ENCODE measurements at places on chromosomes 2 and 18. TPM values are rescaled to one million over a fixed set of nuclear protein-coding genes. Genes with fewer than 3 reads are reported as not detected.

Gene NEURL3
- polyA plus RNA-seq, result not detected

Gene CTAGE1
- polyA plus RNA-seq, result not detected

Gene NEUROD1
- polyA plus RNA-seq, result not detected

Gene DNPEP
- polyA plus RNA-seq, result 40.2 TPM

Gene ZNF892
- polyA plus RNA-seq, result 1.9 TPM

Gene IRS1
- 10.5 TPM for polyA plus RNA-seq

GRCh38 chr2:215354771-215355695, 43.2 kb downstream of the ATIC start:
- no peaks in the 10 kb centered on the region for H3K27me3 ChIP-seq
- H3K4me3 ChIP-seq, result no peak overlapping the region
- DNase-seq, result no peak

DNA sequence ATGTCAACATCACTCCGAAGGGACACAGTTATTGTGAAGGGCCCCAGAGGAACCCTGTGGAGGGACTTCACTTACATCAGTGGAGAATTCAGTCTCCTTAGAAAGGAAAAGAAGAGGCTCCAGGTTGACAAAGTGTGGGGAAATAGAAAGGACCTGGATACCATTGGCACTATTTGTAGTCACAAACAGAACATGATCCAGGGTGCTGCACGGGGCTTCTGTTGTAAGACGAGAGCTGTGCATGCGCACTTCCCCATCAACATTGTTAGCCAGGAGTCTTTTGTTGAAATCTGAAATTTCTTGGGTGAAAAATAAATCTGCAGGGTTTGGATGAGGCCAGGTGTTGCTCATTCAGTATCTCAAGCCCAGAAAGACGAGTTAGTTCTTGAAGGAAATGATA, 2.4 kb upstream of the ALPK2 start:
- no peak overlapping the region for H3K4me3 ChIP-seq
- peaks cover 3% of the 10 kb centered on the region for H3K4me1 ChIP-seq
- H3K27ac ChIP-seq, result no peak overlapping the region
- no peaks in the 10 kb centered on the region for H3K36me3 ChIP-seq
- DNase-seq, result no peak

- no peaks in the 10 kb centered on the region for H3K36me3 ChIP-seq
- no peak overlapping the region for H3K27ac ChIP-seq
- DNase-seq, result peak; percentile 6
- H3K27me3 ChIP-seq, result peaks cover 2% of the 10 kb centered on the region
These were observed 151.4 kb downstream of the SNTG2 start for GRCh38 chr2:1101982-1102590.

GRCh38 chr2:118387509-118387908, 299.2 kb downstream of the INSIG2 start:
- peak; percentile 10 for DNase-seq
- H3K27me3 ChIP-seq, result no peaks in the 10 kb centered on the region
- no peaks in the 10 kb centered on the region for H3K36me3 ChIP-seq
- no peak overlapping the region for H3K27ac ChIP-seq
- no peak overlapping the region for H3K4me3 ChIP-seq
- peaks cover 8% of the 10 kb centered on the region for H3K4me1 ChIP-seq

- no peak overlapping the region for H3K27ac ChIP-seq
- H3K36me3 ChIP-seq, result no peaks in the 10 kb centered on the region
- peaks cover 13% of the 10 kb centered on the region for H3K4me1 ChIP-seq
- H3K27me3 ChIP-seq, result peaks cover 32% of the 10 kb centered on the region
- DNase-seq, result peak; percentile 90
- peak overlapping the region; percentile 50 for H3K4me3 ChIP-seq
These were observed 2.3 kb upstream of the ALKAL2 start for GRCh38 chr2:290090-290722.

DNA sequence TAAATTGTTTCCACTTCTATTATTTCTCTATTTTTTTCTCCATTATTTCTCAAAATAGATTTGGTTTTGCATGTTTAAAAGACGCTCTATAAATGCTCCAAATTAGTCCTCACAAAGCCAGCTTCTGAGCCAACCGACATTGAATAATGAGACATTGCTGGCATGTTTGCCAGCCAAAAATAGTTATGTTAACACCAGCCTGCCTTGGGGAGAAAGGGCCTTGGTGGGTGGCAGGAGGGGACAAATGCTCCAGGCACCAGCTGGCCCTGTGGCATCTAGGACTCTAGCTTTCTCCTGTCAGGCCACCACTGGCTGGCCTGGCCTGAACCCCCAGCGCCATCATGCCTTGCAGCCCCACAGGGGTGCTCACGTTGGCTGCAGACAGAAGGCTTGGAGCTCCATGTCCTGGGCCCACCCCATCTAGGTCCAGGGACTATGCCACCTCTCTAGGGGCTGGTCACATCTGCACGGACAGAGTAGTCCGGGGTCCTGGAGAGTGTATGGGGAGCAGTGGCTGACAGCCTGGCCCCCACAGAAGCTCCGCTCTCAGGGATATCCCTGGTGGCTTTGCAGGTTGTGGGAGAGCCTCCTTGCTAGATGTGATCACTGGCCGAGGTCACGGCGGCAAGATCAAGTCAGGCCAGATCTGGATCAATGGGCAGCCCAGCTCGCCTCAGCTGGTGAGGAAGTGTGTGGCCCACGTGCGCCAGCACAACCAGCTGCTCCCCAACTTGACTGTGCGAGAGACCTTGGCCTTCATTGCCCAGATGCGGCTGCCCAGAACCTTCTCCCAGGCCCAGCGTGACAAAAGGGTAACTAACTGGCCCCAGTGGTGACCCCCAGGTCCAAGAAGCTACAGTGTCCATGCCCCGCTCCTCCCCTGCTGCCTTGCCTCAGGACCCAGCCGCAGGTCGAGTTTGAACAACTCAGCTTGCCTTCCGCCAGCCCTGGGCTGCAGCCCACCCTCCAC, 12.5 kb downstream of the ABCG8 start:
- H3K4me3 ChIP-seq, result no peak overlapping the region
- H3K27me3 ChIP-seq, result peaks cover 3% of the 10 kb centered on the region
- no peak for DNase-seq
- H3K4me1 ChIP-seq, result peaks cover 6% of the 10 kb centered on the region
- H3K36me3 ChIP-seq, result no peaks in the 10 kb centered on the region

- H3K36me3 ChIP-seq, result no peaks in the 10 kb centered on the region
- DNase-seq, result peak; percentile 17
- H3K4me1 ChIP-seq, result no peaks in the 10 kb centered on the region
- no peak overlapping the region for H3K27ac ChIP-seq
- H3K27me3 ChIP-seq, result no peaks in the 10 kb centered on the region
These were observed 290.8 kb downstream of the CCDC85A start for GRCh38 chr2:56474412-56475158.

GRCh38 chr2:48276626-48277025, 253.3 kb upstream of the STON1 start:
- H3K36me3 ChIP-seq, result no peaks in the 10 kb centered on the region
- no peaks in the 10 kb centered on the region for H3K4me1 ChIP-seq
- H3K4me3 ChIP-seq, result no peak overlapping the region
- H3K27me3 ChIP-seq, result no peaks in the 10 kb centered on the region

DNA sequence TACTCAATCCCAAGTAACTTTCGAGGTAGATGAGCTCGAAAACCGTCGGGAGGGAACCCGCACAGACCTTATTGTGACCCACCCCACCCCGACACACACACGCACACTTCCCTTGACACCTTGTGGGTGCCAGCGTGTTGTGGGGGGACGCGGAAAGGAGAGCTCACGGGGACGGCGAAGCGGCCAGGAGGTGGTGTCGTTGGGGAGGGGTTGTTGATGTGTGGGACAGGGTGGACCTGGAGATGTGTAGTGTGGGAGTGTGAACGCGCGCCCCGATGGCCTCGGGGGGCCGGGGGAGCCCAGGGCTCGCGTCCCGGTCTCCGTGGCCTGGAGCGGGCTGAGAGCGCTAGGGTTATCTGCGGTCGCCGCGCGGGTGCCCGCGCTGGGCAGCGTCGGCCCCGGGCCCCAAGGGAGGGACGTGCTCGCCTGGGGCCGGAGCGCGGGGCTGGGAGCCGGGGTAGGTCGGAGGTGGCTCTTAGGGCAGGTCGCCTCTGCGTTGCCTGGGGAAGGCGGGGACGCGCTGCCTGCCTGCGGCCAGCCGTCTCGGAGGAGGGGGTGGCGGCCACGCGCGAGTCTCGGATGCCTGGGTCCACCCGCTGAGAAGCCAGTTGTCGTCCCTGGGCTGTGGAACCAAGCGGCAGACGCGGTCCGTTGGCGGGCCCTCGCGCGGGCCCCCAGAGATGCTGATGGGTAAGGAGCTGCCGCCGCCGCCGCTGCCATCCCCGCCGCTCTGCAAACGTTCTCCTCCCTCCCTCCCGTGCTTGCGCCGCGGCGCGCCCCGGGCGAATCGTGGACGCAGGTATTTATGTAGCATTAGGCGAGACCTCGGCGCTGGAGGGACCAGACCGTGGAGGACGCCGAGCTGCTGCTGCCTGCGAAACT, 1.6 kb downstream of the KLHL29 start:
- DNase-seq, result peak; percentile 56
- H3K4me1 ChIP-seq, result peaks cover 17% of the 10 kb centered on the region
- H3K27me3 ChIP-seq, result peaks cover 50% of the 10 kb centered on the region
- H3K36me3 ChIP-seq, result no peaks in the 10 kb centered on the region

DNA sequence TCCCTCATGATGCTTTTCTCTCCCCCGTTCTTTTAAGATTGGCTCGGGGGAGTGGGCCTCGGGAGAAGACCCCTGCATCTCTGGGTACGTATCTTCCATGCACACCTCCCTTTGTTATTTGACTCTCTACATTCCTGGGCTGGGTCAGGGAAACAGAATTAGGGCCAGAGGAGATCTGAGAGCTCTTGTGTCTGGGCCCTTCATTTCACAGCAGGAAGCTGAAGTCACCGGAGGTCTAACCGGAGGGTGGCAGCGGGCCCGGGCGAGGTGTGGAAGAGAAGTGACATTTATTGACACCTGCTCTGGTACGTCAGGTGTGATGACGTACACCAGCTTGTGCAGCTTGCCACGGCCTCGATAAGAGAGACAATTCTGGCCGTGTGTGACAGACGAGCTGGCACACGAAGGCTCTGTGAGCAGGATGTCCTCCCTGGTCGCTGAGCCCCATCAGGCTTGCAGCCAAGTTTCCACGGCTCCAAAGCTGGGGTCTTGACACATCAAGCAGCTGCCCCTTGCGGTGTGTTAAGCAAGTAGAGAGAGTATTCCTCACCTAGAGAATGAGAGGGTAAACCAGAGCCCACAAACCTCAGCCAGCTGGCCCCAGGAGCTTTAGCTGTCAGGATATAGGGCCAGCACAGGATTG, 30.4 kb downstream of the TOGARAM2 start:
- no peak overlapping the region for H3K4me3 ChIP-seq
- H3K36me3 ChIP-seq, result no peaks in the 10 kb centered on the region
- H3K27me3 ChIP-seq, result no peaks in the 10 kb centered on the region
- H3K4me1 ChIP-seq, result peaks cover 76% of the 10 kb centered on the region
- DNase-seq, result peak; percentile 85

GRCh38 chr2:196336715-196337114, 165.3 kb upstream of the STK17B start:
- DNase-seq, result no peak
- H3K27ac ChIP-seq, result no peak overlapping the region
- no peaks in the 10 kb centered on the region for H3K4me1 ChIP-seq
- no peaks in the 10 kb centered on the region for H3K27me3 ChIP-seq

DNA sequence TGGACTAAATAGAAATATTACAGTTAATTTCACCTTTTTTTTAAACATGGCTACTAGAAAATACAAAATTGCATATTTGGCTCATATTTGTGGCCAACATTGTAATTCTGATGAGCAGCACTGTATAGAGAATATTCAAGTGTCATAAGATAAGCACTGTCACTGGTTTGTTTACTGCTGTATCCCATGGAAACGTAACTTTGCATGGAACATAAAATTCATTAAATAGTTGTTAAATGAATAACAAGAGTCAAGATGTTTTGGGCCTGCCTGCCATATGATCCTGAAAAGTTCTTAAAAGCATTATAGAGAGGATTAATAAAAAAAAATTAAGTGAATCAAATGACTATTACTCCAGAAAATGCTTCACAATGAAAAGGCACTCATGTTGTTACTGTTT, 763.7 kb upstream of the CRIM1 start:
- no peaks in the 10 kb centered on the region for H3K4me1 ChIP-seq
- no peak overlapping the region for H3K27ac ChIP-seq
- H3K4me3 ChIP-seq, result no peak overlapping the region
- no peaks in the 10 kb centered on the region for H3K27me3 ChIP-seq

- H3K36me3 ChIP-seq, result no peaks in the 10 kb centered on the region
- no peak for DNase-seq
- peaks cover 7% of the 10 kb centered on the region for H3K4me1 ChIP-seq
- H3K27ac ChIP-seq, result no peak overlapping the region
- H3K4me3 ChIP-seq, result no peak overlapping the region
These were observed 32.5 kb upstream of the NT5DC4 start for GRCh38 chr2:112688086-112688880.

GRCh38 chr2:120514521-120514920, 168.6 kb downstream of the INHBB start:
- no peak for DNase-seq
- H3K27me3 ChIP-seq, result peaks cover 19% of the 10 kb centered on the region
- no peak overlapping the region for H3K4me3 ChIP-seq
- no peaks in the 10 kb centered on the region for H3K36me3 ChIP-seq
- no peak overlapping the region for H3K27ac ChIP-seq
- peaks cover 26% of the 10 kb centered on the region for H3K4me1 ChIP-seq

DNA sequence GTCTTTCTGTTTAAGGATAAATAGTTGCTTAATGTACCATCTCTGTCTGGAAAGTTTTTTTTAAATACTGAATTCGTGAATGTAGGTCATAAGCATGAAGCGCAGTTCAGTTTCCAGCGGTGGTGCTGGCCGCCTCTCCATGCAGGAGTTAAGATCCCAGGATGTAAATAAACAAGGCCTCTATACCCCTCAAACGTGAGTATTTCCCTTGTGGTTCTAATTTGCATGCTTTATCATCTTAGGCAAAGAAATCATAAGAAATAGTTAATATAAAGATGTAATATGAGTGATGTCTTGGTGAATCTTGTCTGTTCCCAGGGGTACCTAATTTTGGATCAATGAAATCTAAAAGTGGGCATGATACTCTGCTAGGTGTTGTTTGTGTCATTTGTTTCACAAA, 1.5 kb downstream of the NDC80 start:
- no peak for DNase-seq
- peaks cover 11% of the 10 kb centered on the region for H3K4me1 ChIP-seq
- H3K27me3 ChIP-seq, result no peaks in the 10 kb centered on the region
- peaks cover 7% of the 10 kb centered on the region for H3K36me3 ChIP-seq
- no peak overlapping the region for H3K4me3 ChIP-seq

- no peaks in the 10 kb centered on the region for H3K4me1 ChIP-seq
- no peak for DNase-seq
- no peaks in the 10 kb centered on the region for H3K27me3 ChIP-seq
- no peak overlapping the region for H3K27ac ChIP-seq
- no peaks in the 10 kb centered on the region for H3K36me3 ChIP-seq
- H3K4me3 ChIP-seq, result no peak overlapping the region
These were observed 124.5 kb downstream of the AQP4 start for GRCh38 chr18:26741048-26741447.

- H3K27ac ChIP-seq, result no peak overlapping the region
- H3K4me3 ChIP-seq, result no peak overlapping the region
- no peak for DNase-seq
- H3K36me3 ChIP-seq, result peaks cover 38% of the 10 kb centered on the region
- H3K4me1 ChIP-seq, result peaks cover 8% of the 10 kb centered on the region
These were observed 219.8 kb downstream of the DYSF start for GRCh38 chr2:71672826-71673795.

GRCh38 chr2:47558768-47559684, 156.1 kb downstream of the MSH2 start:
- H3K36me3 ChIP-seq, result no peaks in the 10 kb centered on the region
- peak; percentile 31 for DNase-seq
- peaks cover 13% of the 10 kb centered on the region for H3K4me1 ChIP-seq
- no peak overlapping the region for H3K4me3 ChIP-seq
- H3K27me3 ChIP-seq, result peaks cover 2% of the 10 kb centered on the region

GRCh38 chr2:117064021-117064420, 750.5 kb upstream of the DDX18 start:
- no peaks in the 10 kb centered on the region for H3K4me1 ChIP-seq
- H3K4me3 ChIP-seq, result no peak overlapping the region
- H3K27me3 ChIP-seq, result no peaks in the 10 kb centered on the region
